ENCODE measurements at places on chromosomes 12 and 14.

DNA sequence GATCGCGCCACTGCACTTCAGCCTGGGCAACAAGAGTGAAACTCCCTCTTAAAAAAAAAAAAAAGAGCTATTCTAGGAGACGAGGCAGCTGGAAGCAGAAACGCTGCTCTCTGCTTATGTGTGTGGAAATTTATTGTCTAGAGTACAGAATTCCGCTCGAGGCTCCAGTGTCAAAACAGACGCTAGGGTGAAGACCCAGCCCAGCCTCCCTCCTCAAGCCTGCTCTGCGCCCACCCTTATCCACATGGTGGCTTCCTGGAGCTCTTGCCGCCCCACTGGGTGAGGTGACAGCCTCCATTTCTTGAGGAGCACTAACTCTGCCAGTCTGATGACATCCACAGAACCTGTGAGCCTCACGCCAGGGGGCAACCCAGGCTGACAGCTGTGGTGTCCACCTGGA is 49.5 kb upstream of the DLK1 start:
- no peak for DNase-seq

GRCh38 chr14:88879022-88879421 is 54.6 kb downstream of the TTC8 start:
- no peak for DNase-seq

DNA sequence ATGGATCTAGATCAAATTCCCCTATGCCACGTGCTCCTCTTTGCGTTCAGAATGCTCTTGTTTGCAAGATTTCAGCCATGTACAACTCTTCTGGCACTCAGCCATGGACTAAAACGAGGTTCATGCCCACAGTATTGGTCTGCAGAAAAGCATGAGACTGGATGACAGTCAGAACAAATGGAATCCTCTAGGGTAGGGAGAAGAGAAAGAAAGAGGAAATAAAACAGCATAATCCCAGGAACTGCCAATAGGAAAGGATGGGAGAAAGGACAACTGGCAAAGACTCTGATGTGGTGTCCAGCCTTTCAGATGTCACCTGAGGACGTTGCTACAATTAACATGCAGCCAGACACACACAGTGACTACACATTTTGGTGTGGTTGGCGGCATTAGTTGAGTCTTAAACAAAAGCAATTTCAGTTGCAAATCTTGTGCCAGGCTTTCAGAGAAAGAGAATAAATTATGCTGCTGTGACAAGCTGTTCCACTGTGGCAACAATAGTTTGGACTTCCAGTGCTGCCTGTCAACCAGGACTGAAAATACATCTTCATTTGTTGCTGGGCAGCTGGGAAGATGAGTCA is 338.0 kb downstream of the RGS6 start:
- no peak for DNase-seq

DNA sequence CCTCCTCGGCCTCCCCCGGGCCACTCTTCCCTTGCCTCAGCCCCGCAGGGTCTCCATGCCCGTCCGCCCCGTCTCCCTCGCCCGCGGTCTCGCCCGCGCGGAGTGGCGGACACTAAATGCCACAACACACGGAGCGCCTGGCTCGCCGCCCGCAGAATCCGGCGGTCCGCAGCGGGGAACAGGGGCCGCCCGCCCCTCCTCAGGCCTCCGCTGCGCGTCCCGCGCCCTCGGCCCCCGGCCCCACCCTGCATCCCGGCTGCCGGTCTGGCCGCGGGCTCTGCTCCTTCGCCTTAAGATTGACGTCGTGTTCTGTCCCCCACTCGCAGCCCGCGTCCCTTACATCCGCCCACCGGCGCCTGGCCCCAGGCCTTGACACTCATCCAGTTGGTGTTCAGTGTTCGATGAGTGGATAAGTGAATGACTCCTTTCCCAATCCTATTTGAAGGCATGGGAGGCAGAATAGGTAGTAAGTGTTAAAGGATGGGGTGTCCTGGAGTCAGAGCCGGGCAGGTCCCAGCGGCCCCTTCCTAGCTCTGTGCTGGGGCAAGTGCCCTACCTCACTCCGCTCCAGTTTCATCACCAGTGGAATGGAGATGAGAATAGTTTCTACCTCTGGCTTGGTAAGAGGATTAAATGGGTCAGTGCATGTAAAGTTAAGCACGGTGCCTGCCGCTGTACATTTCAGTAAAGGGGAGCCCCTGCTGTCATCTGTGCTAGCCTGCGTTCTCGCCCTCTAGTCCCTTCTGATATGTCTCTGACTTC is 622 bp downstream of the TECPR2 start:
- peak; percentile 1 for DNase-seq

GRCh38 chr12:69309461-69309860 is 38.7 kb upstream of the LYZ start:
- DNase-seq: no peak

DNA sequence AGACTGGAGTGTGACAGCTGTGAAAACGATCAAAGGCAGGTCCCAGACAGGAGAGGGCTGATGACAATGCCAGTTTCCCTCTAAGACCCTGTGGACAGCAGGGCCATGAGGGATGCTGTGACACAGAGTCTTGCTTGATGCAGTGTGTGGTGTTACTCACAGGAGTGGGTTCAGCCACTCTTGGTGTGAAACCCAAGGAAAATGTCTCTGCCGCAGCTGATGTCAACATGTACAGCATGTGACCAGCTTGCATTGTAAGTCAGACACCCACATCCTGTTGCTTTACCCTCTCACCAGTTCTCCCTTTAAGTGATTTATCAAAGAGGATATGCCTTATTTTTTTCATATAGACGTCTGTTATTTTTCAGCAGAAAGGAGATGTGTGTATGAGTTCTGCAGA is 268.6 kb downstream of the BTG1 start:
- no peak for DNase-seq

Measured in kidney glomerular epithelial cell (primary cell).